ENCODE measurements at places on chromosomes 1 and 21.

DNA sequence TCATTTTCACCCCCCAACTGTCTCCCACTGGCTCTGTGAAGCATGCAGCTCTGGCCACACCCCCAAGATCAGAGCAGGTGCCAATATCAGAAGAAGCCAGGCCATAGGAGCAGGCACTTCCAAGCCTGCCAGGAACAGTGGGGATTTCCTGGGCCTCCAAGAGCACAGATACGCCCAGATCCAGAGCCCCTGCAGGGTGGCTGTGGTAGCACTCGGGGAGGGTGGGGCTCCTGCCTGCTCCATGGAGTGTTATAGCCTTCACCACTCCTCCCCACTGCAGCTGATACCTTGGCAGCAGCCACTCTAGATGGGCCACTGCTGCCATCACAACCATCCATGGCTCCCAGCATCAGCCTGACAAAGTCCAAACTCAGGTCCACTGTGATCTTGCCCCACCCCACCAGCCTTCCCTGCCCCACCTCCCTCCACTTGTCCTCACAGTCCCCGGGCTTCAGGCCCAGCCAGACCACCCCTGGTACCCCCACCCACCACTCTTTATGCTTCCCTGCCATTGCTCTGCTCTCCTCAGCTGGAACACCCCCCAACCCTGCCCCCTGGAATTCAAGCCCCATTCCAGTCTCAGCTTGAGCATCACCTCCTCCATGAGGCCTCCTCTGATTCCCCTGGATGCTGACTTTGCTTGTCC, 448.3 kb downstream of the MATN1 start:
- no peak for DNase-seq

DNA sequence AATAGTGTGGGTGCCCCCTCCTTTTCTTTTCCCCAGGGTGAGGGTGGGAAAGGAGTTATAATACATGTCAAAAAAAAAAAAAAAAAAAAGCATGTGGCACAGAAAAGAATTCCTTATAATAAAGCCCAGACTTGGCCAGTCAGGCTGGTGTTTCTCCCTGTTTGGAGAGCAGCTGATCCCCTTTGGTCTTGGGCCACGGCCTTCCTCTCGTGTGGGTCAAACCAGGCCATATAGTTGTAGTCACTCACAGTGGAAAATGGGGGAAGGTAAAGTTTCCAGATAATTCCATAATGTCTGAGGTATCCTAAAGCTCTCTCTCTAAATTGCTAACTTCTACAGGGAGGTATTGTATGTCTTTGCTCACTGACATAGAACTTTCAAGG, 22.0 kb downstream of the CLIC6 start:
- DNase-seq: no peak

DNA sequence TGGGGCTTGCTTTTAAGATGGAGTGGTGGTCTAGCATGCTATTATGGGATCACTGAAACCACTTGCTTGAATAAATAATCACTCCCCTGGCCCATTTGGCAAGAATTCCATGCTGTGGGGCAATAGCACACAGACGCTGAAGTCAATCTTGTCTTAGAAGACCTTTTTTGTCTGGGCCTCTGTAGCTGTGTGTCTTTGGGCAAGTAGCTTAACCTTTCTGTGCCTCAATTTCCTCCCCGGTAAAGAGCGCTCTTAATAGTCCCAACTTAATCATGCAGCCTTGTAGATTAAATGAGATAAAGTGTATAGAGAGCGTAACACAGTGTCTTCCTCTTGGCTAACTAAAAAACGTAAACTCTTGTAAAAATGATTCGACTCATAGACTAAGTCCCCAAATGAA, 125.4 kb upstream of the IGSF21 start:
- no peak for DNase-seq

DNA sequence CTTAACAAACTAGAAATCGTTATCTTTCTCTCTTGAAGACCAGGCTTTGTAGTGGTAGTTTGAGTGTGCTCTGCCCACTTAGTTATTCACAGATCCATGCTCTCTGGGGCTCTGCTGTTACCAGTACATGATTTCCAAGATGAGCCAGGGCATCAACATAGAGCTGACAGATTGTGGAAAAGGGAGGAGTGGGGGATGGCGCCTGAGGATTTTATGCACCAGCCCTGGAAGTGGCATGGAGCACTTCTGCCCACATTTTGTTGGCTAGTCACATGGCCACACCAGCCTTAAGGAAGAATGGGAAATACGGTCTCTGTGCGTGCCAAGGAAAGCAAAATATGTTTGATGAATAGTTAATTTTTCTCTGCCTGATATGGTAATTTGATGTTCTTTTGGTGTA, 18.2 kb downstream of the TSNAX start:
- no peak for DNase-seq

GRCh38 chr1:14403961-14404645, 194.4 kb upstream of the KAZN start:
- DNase-seq: no peak

DNA sequence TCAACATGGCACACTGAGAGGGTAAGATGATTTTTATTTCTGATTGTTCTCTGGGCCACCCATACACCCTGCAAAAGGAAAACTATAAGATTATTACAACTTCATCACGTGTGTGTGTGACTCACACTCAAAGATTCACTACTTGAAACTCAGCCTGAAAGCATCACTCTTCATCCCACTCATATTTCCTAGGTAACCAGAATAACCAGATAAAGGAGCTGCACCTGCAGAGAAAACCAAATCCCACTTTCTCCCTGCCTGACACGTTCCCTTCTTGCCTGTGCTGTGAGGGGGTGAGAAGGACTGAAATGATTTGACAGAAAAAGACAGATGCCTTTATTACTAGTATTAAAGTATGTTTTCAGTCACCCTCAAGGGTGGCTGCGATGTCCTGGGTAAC, 131.6 kb downstream of the TGFBR3 start:
- DNase-seq: no peak

DNA sequence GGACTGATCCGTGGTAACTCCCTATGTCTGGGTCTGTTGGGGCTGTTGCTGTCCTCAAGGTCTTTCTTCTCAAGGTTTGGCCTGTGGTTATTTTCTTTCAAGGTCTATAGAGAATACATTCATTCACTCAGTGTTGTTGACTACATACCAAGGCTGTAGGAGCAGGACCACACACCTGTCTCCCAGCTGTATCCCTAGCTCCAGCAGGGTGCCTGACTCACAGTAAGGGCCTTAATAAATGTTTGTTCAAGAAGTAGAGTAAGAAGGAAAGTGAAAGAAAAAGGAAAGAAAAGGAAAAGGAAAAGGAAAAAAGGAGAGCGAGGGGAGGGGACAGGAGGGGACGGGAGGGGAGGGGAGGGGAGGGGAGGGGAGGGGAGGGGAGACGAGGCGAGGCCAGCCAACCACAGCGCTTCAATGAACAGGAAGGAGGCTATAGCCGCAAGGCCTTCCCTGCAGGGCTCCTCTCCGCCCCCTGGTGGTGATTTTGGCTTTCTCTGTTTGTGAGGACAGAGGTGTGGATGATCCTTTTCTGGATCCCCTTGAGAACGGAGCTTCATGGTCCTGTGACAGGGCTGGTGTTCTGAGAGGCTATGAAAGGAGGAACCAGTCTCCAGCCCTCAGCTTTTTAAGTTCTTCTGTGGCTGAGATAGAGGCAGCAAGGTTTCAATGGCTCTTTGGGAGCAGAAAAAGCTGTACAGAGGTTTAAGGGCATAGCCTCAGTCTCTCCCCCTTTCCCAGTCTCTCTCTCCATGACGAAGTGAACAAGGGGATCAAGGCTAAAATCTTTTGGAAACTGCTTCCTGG, 30.6 kb upstream of the LCE5A start:
- peak; percentile 50 for DNase-seq

DNA sequence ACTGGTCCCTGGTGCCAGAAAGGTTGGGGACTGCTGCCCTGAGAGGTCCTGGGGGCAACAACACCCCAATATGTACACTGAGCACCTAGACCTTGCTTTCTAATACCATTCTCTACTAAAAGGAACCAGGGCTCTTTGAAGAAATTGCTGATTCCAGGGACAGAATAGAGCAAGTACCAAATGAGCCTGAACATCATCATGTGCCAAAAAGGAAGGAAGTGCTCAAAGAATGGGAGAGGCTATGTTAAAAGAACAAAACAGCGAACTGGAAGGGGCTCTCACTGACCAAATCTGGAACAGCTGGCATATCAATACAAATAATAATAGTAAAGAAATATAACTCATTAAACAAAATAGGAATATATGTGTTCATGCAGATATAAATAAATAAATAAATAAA, 50.8 kb downstream of the PIK3R3 start:
- DNase-seq: no peak

DNA sequence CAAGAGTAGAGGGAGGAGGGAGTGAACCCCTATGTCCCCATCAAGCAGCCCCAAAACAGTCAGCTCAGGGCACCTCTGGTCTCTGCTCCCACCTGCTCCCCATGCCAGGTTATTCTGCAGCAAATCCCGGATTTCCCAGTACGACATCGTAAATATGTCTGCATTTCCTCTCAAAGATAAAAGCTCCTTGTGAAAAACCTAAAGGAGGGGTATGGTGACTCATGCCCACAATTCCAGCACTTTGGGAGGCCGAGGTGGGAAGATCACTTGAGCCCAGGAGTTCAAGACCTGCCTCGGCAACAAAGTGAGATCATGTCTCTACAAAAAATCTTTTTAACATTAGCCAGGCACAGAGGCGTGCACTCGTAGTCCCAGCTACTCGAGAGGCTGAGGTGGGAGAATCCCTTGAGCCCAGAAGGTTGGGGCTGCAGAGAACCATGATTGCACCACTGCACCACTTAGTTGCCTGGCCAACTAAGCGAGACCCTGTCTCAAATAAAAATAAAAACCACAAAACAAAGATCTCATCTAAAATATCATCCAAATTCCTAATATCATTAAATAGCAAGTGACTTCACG, 7.1 kb downstream of the ACOT7 start:
- DNase-seq: no peak

DNA sequence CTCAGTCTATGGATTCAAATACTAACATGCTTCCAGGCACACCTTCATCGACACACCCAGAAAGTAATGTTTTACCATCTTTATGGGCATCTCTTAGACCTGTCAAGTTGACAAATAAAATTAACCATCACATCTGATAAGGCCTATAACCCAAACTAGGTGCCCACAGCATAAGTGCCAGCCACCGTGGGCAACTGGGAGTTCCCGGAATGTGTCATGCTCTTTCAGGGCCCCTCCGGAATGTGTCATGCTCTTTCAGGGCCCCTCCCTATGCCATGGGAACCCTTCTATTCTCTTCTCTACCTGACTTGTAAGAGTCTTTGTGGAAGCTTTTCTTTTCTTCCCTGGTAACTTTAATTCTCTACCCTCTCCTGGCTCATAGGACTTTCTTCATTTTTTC, 26.6 kb downstream of the KRTAP24-1 start:
- DNase-seq: no peak

DNA sequence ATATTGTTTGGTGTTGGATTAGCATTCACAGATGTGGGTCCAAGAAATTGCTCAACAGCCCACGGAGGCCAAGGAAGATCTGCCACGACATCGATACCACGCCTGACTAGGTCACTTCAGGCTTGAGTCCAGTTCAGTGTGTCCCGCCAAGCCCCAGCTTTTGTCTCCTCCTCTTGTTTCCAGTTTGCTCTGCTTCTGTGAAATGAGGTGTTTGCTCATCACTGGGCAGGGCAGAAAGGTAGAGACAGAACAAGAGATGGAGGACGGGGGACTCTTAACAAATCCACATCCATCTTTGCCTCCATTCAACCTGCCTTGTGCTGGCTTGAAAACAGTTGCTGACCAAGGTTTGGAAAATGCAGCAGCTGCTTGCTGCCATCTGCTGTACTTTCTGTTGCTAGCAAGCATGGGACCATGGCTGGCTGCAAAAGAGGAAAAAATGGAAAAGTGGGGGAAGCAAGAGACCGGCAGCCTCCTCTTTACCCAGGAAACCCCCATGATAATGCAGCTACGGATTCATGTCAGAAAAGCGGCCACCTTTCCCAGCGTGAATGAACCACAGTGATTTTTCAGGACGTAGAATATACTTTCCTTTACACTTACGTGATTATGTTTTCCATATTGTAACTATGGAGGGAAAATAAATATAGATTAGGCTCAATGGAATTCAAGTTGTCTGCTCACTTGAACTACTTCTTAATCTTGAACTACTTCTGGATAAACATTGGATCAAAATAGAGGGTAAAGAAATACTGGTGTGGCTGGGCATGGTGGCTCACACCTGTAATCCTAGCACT, 80.2 kb upstream of the GREM2 start:
- DNase-seq: peak; percentile 65

- no peak for DNase-seq
These were observed 62.6 kb downstream of the MAN1C1 start for GRCh38 chr1:25679171-25679570.

DNA sequence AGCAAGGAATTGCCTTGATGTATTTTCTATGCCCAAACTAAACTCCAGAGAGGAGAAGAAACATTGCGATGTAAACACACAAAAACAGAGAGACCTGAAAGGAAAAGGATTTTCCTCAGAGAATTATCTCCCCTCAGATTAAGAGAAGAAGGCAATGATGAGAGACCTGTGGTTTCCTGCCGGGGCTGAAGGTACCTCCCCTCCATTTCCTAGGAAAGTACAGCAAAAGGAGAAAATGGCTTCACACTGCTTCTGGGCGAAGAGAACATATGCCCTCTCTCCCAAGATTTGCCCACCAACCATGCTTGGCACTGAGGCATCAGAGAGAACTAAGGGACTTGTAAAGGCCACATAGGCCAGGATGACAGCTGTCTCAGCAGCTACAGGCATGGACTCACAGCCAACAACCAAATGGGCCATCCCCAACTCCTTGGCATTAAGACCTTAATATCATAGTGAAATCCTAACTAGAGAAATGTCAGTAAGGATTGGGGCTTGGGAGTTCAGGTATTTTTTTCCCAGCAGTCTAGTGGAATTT, 523.0 kb downstream of the PTPRC start:
- DNase-seq: peak; percentile 2

GRCh38 chr1:231147896-231148295, 14.0 kb upstream of the TRIM67 start:
- DNase-seq: no peak

DNA sequence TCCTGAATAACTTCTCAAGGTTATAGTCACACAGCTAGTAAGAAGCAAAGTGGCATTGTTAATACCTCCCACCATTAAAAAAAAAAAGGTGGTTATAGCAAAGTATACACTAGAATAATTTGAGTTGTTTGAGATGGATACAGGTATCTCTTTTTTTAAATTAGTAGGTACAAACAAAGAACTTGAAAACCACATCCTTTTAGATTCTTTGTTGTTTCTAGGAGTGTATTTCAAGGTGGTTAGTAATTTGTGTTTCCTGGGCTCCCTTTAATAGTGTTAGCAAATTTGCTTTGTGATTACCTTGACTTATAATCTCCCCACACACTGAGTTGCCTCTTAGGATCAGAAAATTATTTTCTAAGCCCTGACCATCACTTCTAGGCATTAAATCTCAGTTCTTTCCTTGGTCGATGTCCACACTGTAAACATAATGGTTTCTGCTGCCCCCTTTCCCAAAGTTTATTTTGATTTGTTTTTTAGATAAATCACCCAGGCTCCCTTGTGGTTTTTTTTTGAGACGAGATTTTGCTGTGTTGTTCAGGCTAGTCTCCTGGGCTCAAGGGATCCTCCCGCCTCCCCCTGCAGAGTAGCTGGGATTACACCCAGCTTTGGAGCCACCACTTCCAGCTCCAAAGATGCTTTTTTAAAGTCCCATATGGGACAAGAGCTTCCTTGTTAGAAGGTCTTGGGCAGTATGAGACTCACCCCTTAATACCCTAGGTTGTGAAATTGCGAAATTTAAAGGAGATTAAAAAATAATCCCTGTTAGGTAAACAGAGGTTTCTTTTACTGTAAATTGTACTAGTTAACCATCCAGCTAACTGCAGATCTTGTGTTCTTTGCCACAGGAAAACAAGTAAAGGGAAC, 6.2 kb downstream of the AKIRIN1 start:
- no peak for DNase-seq
